ENCODE measurements at places on chromosomes 3 and 15.

DNA sequence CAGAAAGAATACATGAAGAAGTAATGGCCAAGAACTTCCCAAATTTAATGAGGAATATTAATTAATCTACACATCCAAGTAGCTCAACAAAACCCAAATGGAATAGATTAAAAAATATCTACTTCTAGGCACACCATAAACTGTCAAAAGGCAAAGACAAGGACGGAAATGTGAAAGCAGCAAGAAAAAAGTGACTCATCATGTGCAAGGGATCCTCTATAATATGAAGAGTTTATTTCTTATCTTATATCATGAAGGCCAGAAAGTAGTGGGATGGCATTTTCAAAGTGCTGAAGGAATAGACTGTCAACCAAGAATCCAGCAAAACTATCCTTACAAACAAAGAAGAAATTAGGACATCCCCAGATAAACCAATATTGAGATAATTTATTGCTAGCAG is 73.9 kb upstream of the PRICKLE2 start:
- no peak for DNase-seq

DNA sequence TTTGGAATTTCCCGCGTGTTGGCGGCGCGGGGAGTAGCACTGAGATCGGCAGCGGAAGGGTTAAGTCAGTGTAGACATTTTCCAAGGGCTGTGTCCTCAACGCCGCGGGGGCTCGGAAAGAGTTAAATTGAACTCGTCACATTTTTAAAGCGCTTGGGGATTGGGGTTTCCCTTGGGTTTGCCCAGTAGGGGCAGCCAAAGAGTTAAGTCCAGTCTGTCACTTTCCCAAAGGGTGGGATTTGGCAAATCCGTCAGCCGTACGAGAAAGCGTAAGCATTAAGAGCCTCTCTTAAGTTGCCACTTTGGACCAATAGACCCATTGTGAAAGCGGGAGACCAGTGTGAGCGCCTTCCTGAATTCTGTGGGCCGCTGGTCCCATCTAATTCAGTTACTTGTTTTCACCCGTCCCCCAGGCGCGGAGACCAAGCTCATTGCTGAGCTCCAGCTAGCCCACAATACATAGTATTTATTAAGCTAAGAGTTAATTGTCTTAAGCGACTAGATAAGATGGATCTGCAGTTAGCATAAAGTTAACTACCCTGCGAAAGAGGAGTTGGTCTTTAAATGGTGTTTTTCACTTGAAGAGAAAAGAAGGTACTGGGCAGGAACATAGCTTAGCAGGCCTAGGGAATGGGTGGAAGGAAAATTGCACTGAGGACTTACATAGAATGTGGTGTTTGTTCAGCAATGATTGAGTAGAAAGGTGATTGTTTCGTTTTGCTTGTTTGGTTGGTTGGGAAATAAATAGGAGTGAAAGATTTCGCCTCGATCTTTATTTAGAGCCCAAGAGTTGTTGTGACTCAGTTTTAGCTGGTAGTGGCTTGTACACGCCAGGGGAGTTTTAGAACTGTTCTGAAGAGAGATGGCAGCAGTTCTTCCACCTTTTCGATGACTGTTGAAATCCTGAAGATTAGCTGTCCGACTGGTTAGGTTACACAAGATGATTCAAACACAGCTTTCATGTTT is 932 bp downstream of the ARL8B start:
- DNase-seq: no peak

GRCh38 chr15:60382773-60383674 is 14.8 kb downstream of the ANXA2 start:
- no peak for DNase-seq

- DNase-seq: no peak
These were observed 34.3 kb upstream of the CEMIP start for GRCh38 chr15:80744826-80745225.

DNA sequence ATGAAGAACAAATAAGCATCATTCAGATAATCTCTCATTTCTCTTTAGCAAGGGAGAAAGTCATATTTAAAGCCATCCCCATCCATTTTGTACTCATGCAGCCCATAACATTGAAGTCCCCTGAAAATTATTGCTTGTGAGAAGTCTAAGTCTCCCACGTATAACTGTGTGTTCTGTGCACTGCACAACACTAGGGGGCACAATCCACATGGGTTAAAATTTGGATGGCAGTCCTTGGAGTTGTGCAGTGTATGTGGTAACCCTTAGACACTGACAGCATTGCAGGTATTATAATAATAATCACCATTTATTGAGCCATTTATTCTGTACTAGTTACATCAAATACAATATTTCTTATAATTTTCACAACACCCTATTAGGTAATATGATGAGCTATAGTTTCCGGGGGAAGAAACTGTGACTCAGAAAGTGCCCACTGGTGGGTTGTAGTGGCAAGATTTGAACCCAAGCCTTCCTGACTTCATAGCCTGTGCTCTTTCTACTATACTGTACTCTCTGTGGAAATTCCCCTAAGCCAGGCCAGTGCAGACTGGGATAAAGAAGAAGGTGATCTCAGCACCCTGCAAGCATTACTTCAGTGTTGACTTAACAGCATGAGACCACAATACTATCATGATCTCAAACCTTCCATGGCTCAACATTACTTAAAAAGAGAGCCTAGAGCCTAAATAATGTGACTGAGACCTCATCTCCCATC is 15.7 kb downstream of the KCNAB1 start:
- no peak for DNase-seq

GRCh38 chr3:124887177-124887931 is at the start of gene ITGB5:
TSS of gene ITGB5 (minus strand) at chr3:124887365. CDS start at chr3:124887000, 365 bp downstream.
- DNase-seq: peak; percentile 59

- DNase-seq: no peak
These were observed 29.1 kb downstream of the FGD5 start for GRCh38 chr3:14847613-14848541.

- no peak for DNase-seq
These were observed 1.2 kb upstream of the C15orf40 start for GRCh38 chr15:83012636-83013035.

All from activated T-cell treated with anti-CD3 and anti-CD28 coated beads, Interleukin-2, amount 50 U/mL, for 24 hours (primary cell).